ENCODE measurements at places on chromosomes 16 and 17.
A peak's percentile ranks its signal among the peaks of the same experiment; 100 is the strongest.

- no peak for DNase-seq
Measured at GRCh38 chr17:56395787-56396186, 197.7 kb upstream of the NOG start.

DNA sequence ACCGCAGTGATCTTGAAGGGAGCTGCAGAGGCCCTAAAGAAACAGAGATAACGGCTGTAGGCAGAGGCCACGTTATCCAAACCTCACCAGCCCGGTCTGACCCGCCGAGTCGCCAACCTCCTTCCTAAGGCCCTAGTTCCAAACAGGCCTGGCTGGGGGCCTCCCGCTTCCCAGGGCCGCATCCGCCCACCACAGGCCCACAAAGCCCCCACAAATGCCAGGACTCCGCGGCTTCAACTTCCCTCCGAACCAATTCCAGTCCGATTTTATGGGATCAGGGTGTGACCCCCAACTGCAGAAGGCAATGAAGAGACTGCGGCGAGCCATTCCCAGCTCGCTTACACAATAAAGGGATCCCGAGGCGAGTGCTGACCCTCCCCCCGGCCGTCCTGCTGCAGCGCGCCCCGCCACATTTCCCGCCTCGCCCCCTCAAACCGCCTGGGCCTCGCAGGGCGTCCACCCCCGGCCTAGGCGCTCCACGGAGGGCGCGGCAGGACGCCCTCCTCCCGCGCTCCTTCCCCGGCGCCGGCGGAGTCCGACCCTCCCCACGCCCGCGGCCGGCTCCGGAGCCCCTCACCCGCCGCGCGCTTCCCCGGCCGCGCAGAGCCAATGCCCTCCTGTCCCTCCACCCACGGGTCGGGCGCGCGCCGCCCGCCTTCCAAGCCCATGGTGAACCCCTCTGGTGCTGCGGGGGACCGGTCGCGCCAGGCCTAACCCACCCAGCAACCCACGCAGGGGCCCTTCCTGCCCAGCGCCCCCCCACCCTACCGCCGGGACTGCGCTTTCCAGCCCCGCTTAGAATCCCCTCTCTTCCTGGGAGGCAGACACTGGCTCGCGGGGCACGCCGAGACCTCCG is 926 bp downstream of the MYH10 start:
- no peak for DNase-seq

- DNase-seq = no peak
Measured at GRCh38 chr17:80108036-80108971, 6.9 kb downstream of the GAA start.

- DNase-seq = no peak
Measured at GRCh38 chr16:75703306-75703705, 2.0 kb upstream of the DUXB start.

GRCh38 chr16:56755038-56755437 is 25.1 kb downstream of the NUP93 start:
- DNase-seq = no peak

- DNase-seq = no peak
Measured at GRCh38 chr17:8649157-8650118, 18.9 kb upstream of the MYH10 start.

DNA sequence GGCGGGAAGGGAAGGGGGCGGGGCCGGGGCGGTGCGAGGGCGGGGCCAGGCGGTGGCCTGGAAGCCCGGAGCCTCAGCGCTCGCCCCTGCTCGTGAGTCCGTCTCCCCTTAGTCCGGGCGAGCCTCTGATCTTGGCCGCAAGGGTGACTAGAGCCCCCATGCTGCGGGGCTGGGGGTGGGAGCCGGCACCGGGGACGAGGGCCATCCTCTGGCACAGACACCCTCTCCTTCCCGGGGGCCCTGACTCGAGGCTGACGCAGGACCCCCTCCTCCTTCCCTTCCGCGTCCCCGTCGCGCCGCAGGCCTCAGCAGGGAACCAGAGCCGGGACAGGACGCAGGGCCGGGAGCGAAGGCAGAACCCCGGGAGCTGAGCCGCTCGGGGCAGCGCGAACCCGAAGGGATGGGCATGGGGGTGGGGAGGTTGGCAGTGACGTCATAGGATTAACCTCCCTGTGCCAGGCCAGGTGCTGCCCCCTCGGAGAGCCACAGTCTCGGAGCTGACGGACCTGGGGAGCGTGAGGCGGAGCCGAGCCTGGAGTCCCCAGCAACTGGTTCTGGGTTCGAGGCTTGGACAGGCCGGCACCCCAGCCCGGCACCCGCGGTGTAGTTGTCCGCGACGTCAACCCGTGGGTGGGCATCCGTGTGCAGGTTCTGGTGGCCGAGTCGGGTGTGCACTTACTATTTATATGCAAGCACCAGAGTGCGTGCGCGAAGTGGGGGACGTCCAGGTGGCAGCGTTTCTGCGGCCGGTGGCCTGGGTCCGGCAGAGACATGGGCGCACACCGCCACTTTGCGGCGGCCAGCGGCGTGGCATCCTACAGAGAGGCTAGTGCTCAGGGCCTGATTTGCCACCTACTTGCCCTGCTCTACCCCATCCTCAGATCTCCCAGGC is 503 bp upstream of the PLCD3 start:
- peak; percentile 87 for DNase-seq

- no peak for DNase-seq
Measured at GRCh38 chr17:70369391-70369790, 200.1 kb downstream of the KCNJ2 start.

DNA sequence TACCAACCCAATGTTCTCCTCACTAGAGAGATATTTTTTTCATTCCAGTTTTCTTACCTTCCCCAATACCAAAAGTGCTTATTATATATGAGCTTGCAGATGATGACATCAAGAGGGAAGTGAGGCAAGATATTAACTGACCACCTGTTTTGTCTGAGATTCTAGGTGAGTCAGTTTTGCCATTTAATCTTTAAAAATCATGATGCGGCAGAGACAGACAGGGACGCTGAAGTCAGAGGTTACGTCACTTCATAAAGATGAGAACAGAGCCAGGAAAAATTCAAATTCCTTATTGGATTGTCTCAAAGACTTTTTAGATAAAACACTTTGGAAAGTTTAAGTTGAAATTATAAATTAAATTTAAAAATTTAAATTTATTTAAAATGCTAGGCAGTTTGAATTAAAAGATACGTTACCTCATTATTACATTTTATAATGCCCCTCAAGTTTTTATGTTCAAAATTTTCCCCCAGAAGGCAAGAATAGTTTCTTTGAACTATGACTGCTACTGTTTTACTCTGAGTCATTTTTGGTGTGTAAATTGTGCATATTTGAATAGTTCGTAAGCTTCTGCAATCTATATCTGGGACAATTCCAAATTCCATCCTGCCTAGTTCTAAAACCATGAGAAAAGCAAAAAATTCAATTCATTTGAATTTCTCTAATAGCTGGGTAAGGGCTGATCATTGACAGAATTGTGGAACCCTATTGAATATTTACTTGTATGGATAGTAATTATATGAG is 839.6 kb upstream of the GOT2 start:
- DNase-seq = peak; percentile 2
